CD14-positive monocyte (primary cell): ENCODE measurements at places on chromosomes 2 and 18. TPM values are rescaled to one million over a fixed set of nuclear protein-coding genes. Genes with fewer than 3 reads are reported as not detected.

SERPINB10 gene
- 0.56 and 1.3 TPM in 2 replicates for polyA plus RNA-seq

GRCh38 chr2:38602136-38602731 is 494 bp downstream of the HNRNPLL start:
- DNase-seq = no peak

- DNase-seq = no peak
Observed at GRCh38 chr2:13522917-13523821, 806.4 kb downstream of the TRIB2 start.

DNA sequence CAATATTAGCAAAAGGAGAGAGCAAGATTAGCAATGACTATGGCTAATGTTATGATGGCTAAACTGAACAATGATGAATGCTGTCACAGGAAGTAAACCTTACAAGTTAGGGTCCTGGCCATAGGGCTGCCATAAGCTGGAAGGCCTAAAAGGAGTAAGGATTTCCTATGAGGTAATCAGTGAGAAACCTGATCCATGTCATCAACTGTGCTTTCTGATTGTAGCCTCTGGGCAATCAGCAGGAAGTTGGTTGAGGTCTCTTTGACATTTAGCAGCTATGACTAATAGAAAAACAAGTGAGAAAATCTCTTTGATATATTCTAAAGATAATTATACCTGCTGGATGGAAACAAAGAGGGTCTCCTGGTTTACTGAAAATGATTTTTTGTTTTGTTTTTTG is 193.0 kb downstream of the RAB3GAP1 start:
- DNase-seq = no peak

DNA sequence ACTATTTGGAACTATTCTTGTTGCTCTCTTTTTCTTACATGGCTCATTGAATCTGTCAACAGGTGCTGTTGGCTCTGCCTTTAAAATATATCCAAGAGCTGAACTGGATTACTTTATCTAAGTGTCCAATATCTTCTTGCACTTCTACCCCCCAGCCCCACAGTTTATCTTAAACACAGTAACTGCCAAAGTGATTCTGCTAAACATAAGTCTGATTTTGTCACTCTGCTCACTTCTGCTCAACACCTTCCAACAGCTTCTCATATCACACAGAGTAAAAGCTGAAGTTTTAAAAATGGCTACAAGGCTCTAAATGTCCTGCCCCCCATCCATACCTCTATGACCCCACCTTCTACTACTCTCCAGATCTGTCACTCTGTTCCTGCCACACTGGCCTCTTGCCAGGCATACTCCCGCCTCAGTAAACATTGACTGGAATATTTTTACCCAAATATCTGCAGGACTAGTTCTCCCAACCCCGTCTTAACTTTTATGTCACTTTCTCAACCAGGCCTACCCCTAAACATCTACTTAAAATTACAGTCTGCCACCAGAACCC is 130.7 kb downstream of the CCDC148 start:
- DNase-seq = no peak

DNA sequence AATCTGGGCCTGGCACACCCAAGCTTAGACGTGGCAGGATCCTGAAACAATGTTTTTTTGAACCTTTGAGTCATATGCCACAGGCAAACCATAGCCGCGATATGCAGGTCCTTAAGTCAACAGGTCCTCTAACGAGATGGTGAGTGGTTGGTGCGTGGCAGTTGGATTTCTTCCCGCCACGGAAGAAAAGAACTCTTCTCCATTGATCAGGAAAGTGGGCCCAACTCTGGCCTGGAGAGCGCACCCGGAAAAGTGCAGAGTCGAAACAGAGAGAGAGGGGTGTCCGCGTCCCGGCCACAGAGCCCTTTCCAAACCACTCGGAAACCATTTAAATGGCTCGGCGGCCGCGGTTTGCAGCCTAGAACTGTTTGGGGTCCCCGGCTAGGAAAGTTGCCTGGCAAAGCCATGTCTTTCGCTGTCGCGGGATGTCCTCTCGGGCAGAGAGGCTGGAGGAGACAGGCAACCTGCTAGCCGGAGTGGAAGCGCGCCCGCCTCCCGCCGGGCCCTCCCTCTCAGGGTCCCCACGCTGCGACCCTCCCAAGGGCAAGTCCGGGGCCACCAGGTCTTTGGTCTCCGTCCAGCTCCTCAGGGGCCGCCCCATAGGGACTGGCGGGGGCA is 777 bp downstream of the GALNT3 start:
- peak; percentile 15 for DNase-seq

CDK5R2 gene
- not detected for polyA plus RNA-seq

DNA sequence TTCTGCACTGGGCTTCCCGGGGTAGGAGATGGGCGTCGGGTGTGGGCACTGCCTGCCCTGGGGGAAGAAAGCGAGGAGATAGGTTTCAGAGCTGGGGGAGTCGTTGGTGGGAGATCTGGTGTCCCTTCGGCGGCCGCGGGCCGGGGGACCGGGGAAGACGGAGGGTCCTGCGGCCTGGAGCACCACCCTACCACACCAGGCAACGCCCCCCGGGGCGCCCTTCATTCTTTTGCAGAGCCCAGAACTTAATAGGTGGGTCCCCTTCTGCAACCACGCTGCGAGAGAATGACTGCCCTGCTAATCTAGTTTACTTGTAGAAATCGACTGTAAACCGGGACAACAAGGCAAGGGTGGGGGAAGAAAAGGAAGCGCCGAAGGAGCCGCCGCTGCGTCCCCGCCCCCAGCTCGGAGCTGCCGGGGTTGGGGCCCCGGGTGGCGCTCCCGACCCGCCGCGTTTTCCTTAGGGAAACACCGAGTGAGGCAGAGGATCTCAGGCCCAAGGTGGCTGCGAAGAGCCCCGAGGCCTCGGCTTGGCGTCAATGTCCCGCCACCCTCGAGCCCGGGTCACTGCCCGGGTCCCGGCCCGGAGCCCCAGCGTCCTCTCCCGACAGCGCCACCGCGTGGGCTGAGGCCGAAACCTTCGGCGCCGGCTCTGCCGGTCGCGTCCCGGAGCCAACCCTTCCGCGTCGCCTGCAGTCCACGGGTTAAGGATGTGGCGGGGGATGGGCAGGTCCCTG is 5.4 kb upstream of the SATB2 start:
- peak; percentile 63 for DNase-seq

GRCh38 chr2:203379156-203379555 is 51.0 kb downstream of the ABI2 start:
- DNase-seq = no peak

DNA sequence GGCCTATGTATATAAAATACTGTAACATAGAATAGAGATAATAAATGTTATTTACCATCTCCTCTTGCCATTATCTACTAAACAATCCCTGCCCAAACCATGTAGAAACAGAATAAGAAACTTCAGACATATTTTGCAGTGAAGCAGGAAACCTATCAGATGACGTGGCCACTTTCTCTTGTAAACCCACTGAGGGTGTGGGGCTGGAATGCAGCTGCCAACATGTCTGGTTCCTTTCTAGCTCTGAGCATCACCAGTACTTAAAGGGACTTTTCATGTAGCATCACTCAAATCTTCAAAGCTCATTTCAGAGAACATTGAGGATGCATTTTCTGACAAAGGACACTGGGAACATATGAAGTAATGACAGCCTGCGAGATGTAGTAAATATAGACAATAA is 251.8 kb downstream of the LPIN1 start:
- no peak for DNase-seq

DNA sequence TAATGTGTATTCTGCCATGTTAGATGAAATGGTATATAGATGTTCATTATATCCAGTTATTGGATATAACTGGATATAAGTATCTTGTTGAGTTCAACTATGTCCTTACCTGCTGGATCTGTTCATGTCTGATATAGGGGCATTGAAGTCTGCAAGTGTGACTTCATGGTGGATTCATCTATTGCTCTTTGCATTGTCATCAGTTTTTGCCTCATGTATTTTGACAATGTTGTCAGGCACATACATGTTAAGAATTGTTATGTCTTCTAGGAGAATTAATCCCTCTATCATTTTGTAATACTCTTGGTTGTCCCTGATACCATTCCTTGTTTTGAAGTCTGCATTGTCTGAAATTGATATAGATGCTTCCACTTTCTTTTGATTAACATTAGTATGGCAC is 15.4 kb downstream of the ZNF24 start:
- no peak for DNase-seq

LRATD1 gene
- not detected for polyA plus RNA-seq

NPPC gene
- polyA plus RNA-seq = not detected in 2 replicates

GRCh38 chr2:154259030-154259429 is 387.3 kb downstream of the GALNT13 start:
- DNase-seq = no peak

MAP3K19 gene
- polyA plus RNA-seq = not detected

TCF7L1 gene
- 0.09 TPM in 1 of 2 replicates, not detected in the other for polyA plus RNA-seq

GRCh38 chr2:127721311-127721977 is 20.1 kb downstream of the SFT2D3 start:
- DNase-seq = no peak

FAM228A gene
- 0.09 TPM for polyA plus RNA-seq

DNA sequence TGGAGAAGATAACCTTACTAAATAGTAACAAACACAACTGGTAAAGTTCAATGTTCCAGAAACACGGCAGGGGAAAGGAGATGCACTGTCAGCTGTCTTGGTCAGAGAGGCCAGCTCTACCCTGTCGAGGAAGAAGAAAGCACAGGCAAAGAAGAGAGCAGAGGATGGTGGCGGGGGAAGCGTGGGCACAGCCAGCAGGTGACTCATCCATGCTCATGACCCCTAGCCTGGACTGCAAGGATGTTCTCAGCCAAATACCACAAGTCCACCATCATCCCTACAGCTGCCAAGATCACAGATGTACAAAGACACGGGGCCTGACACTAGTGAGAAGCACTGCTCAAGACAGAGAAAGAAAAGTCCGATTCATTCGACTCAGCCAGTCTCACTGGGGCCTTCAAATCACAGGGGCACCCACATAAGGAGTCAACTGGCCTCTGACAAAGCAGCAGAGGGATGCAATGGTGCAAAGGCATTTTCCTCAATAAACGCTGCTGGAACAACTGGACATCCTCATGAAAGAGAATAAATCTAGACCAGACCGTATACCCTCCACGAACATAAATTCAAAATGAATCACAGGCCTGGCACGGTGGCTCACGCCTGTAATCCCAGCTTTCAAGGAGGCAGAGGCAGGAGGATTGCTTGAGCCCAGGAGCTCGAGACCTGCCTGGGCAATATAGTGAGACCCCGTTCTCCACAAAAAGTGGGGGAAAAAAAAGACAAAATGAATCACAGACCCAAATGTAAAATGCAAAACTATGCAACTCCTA is 5.6 kb downstream of the DTYMK start:
- no peak for DNase-seq

DNA sequence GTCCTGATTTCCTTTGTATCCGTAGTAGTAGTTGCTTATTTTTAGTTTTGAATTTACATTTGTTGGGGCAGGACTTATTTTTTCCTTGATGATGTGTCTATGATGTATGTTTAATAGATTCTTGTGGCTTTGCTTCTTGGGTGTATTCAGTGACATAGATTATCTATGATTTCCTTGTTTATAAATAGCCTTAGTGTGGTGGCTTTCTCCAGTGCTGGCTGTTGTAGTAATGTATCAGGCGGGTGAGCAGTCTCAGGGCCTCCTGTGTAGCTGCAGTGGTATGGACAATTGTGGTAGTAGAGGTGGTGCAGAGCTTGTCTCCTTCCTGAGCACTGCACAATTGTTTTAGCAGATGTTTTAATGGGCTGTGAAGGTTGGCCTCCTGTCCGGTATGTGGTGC is 60.5 kb downstream of the SMCHD1 start:
- no peak for DNase-seq

LRRFIP1 gene
- 67.3 TPM for polyA plus RNA-seq

GRCh38 chr2:233473878-233474277 is 92.7 kb downstream of the USP40 start:
- DNase-seq = no peak

GRCh38 chr18:54506516-54507261 is 84.4 kb upstream of the DYNAP start:
- no peak for DNase-seq

- no peak for DNase-seq
Observed at GRCh38 chr2:216436383-216436782, 24.1 kb downstream of the SMARCAL1 start.

DNA sequence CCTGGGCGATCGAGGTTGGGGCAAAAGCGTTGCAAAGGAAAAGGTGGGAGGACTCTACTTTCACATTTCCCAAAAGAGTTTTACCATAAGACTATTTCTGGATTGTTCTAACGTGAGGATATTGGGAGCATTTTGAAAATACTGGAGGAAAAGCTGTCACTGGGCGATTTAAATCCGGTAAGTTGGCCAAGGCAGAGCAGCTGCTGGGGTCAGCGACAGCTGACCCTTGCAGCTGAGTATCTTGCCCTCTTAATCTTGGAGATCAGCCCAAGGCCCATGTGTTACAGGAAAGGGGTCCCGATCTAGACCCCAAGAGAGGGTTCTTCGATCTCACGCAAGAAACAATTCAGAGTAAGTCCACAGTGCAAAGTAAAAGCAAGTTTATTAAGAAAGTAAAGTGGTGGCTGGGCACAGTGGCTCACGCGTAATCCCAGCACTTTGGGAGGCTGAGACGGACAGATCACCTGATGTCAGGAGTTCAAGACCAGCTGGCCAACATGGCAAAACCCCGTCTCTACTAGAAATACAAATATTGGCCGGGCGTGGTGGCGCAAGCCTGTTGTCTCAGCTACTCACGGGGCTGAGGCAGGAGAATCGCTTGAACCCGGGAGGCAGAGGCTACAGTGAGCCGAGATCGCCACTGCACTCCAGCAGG is 964 bp upstream of the ST3GAL5 start:
- DNase-seq = no peak

DNA sequence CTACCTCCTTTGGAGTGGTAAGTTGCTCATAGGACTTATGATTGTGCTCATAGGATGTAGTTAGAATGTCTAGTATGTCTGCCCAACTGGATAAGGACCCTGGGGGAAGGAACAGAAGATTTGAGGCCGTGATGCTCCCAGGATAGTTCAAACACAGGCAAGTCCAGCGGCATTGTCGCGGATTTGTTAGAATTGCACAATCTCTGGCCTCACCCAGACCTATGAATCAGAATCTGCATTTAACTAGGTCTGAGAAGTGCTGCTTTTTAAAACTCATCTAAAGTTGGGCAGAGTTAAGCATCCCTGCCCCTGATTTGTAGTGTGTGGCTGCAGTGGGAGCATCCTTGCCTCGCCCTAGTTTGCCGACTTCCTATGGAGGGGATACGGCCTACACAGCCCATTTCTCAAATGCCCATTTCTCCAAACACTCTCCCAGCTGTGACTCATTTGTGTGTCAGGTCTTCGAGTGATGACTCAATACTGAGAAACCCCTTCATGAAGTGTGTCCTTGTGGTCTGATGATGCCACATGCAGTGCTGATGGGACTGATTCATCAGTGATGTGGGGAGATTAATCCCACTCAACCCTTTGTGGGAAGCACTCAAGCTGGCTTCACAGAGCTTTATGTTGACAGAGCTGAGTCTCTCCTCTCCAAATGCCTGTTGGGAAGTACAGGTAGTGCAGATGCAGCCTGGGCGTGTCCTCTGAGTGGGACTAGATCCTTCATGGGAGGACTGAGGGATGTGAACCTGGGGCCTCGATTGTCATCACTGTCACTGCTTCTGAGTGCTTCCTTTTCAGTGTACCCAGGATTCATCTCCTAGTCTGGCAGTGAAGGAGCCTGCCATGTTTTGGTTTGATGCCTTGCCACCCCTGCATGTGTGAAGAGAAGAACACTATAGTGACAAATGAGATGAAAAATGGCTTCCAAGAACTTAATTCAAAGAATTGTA is 18.7 kb downstream of the SMIM21 start:
- no peak for DNase-seq

CYTIP gene
- polyA plus RNA-seq = 108 and 188 TPM in 2 replicates

GRCh38 chr18:41829647-41830516 is 125.2 kb upstream of the PIK3C3 start:
- no peak for DNase-seq

C1QL2 gene
- not detected in 2 replicates for polyA plus RNA-seq

COPS7B gene
- polyA plus RNA-seq = 11.9 TPM

ZSWIM2 gene
- 0.28 TPM in 1 of 2 replicates, not detected in the other for polyA plus RNA-seq
